ENCODE measurements at places on chromosomes 3 and 15.

DNA sequence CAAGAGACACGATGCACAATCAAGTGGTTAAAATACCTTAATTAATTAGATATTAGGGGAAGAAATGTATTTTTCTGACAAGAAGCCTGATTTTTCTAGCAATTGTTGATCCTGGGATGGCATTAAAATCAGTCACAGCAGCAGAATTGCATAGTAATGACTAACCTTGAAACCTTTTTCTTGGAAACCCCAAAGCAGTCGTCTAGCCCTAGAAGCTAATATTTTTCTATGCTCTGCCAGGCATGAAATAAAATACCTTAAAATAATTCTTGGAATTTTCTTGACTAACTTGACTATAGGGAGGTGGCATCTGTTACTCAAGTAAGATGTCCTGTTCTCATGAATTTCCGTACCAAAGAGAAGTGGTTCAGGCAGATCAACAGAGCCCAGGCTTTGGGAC lies 204.1 kb downstream of the THRB start:
- DNase-seq = no peak

DNA sequence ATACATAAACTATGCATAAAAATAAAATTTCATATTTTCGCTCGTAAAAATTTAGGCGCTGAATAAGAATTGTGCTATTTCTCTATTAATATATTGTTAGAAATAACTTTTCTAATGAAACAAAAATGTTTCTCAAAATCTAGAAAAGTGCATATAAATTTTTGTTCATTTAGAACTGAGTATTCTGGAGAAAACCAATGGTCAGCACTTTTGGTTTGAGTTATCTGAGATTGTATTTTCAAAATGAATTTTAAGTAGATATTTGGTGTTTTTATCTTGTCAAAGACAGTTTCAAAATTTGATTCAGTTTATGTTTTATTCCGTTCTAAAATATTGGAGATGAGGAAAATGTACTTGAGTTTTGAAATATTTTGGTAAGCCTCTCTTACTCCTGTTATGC lies 13.9 kb downstream of the MYNN start:
- no peak for DNase-seq

DNA sequence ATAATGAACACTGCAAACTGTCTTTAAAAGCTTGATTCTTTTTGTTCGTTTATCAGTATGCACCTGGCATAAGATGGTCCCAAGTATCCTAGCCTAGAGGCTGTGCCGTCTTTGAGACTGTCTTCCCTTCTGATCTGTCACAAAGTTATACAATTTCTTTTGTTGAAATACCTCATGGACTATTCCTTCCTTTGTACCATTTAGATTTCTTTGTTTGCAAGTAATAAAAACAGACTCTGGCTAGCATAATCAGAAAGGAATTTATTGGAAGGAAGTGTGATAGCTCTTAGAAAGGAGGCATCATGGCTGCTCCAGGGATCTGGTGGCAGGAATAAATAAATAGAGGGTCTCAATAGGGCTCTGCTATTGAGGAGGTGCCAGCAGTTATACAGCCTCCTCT lies 280.4 kb downstream of the SLC9A9 start:
- DNase-seq = no peak

GRCh38 chr3:72344236-72344635 lies 504.0 kb downstream of the SHQ1 start:
- DNase-seq = no peak

GRCh38 chr15:60130821-60131220 lies 126.7 kb downstream of the FOXB1 start:
- no peak for DNase-seq

DNA sequence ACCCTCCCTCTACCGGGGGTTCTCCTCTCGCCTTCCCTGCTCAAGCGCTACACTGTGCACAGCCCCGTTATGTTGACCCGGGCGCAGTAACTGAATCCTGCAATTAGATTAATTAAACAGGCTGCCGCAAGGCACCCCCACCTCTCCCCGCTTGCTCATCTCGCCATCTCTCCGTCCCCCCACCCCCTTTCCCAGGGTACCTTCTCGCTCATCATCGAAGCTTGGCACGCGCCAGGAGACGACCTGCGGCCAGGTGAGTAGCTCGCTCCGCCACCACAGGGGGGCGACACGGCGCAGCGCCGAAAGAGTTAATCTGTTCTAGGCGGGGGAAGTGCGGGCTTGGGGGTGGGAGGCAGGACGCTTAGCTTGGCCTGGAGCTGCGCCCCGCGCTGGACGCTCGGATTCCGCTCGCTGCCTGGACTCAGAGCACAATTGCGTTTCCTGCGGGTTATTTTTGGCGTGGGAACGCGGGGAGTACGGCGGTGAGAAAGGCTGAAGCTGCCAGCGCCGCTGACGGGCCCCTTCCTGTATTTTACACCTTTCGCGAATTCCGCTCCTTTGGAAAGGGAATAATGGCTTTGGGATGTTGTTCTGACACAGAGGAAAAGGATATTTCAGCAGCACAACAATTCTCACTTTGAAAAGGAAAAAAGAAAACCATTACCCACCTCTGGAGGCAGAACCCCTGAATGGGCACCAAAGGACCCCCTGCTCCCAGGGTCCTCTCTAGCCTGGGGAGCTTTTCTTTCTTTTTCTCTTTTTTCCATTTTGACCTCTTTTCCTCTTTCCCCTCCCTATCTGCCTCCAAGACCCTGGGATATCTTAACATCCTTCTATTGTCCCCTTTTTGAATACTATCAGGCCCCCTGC lies 1.5 kb downstream of the DLL4 start:
- DNase-seq = peak; percentile 86

DNA sequence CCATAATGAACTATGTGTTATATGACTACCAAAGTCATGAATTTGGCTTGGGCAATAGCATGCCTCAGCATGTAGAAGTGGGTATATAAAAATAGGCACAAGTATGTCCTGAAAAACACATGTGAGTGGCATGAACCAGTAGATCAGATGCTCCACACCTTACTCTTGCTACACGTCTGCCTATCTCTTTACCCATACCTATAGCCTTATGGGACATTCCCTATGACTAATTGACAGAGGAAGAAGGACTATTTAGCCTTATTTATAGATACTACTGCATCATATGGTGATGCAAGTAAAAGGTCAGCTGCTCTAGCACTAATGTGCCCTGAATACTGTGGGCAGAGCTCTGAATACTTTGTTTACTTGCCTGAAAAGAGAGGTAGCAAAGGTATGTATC lies 81.0 kb upstream of the ZPLD1 start:
- no peak for DNase-seq

DNA sequence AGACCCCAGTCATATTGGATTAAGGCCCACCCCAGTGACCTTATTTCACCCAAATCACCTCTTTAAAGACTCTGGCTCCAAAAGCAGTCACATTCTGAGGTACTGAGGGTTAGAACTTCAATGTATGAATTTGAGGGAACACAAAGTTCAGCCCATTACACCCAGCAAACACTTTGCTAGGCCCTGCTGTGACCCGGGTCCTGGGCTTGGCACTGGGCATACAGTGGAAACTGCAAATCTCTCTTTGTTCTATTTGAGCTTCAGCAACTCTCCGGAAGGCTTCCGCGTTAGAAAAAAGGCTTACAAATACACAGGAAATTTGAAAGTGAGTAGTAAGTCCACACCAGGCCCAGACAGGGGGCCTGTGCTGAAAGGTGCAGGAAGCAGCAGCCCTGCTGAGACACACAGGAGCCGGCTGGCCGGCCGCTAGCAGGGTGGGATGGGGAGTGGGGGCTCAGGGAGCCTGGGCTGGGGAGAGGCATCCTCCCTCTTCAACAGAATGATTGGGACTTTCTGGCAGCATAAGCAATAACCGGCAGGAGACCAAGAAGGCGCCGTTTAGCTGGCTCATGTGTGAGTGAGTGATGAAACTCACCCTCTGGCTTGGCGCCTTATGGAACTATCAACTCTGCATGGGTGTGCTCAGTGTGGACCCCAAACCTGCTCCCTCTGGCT lies 13.0 kb downstream of the LIPC start:
- DNase-seq = no peak

DNA sequence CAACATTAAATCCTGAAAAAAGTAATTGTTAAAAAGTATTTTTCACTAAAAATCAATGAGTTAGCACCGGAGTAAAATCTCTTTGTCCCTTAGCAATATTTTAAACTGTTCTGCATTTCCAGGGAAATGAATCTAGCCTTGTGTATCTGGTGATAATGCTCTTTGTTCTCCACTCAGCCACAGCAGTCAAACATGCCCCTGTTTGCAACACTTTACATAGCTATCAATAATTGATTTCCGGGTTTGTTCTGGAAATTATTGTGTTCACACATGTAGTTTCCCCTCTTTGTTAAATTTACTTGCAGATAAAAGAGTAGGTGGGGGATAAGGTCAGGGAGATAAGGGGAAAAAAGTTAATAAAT lies 3.6 kb upstream of the A4GNT start:
- DNase-seq = no peak

DNA sequence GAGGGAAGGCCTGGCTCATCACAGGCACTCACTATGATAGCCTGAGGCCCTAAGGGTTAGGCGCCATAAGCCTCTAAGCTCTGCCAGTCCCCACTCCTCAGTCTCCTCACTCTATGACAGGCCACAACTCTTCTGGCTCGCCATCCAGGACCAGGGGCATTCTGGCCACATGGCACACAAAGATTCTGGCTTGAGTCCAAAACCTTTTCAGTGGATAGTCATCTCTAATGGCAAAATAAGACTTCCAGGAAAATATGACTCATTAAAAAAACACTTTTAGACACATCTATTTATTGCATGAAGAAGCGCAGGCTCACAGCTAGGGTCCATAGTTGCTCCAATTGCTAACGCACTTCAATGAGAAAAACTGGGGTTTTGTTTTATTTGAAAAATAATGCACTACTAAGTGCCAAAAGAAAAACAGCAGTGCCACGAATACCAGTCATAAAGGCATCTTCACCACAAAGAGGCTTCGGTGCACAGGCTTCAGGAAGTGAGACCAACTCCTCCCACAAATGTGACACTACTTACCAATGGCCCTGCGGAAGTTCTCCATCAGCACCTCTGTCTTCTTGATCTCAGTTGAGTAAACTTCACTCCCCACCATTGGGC lies 11.1 kb downstream of the RUVBL1 start:
- no peak for DNase-seq

GRCh38 chr15:90592131-90592881 lies 62.6 kb downstream of the CRTC3 start:
- no peak for DNase-seq

DNA sequence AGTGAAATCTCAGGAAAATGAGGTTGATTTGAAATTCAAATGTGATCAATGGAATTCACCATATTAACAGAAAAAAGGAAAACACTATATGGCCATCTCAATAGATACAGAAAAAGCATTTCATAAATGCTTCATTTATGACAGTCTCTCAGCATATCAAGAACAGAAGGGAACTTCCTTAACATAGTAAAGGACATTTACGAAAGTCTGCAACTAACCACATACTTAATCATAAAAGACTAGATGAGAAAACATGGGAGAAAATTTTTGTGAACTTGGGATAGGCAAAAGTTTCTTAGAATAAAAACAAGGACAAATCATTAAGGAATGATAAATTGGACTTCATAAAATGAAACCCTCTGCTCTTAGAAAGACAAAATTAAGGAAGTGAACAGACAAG lies 24.7 kb upstream of the TIPARP start:
- no peak for DNase-seq

DNA sequence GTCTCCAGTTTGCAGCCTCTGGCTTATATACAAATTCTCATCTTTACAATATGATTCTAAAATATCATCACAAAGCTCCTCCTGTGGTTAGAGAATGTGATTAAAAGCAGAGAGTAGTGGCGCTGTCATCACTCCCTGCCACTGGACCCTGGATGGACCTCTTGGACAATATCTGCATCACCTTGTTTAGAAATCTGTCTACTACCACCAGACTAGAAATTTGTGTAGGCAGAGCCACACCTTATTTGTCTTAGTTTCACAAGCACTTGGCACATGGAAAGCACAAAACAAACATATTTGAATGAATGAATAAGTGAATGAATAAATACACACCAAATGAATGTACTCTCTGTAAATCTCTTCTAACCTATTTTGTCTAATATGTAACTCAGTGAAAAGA lies 68.1 kb downstream of the IMPG2 start:
- no peak for DNase-seq

- DNase-seq = no peak
Measured at GRCh38 chr3:24945563-24945962, 450.9 kb upstream of the THRB start.

- no peak for DNase-seq
Measured at GRCh38 chr15:54772663-54773062, 424.1 kb downstream of the RSL24D1 start.

DNA sequence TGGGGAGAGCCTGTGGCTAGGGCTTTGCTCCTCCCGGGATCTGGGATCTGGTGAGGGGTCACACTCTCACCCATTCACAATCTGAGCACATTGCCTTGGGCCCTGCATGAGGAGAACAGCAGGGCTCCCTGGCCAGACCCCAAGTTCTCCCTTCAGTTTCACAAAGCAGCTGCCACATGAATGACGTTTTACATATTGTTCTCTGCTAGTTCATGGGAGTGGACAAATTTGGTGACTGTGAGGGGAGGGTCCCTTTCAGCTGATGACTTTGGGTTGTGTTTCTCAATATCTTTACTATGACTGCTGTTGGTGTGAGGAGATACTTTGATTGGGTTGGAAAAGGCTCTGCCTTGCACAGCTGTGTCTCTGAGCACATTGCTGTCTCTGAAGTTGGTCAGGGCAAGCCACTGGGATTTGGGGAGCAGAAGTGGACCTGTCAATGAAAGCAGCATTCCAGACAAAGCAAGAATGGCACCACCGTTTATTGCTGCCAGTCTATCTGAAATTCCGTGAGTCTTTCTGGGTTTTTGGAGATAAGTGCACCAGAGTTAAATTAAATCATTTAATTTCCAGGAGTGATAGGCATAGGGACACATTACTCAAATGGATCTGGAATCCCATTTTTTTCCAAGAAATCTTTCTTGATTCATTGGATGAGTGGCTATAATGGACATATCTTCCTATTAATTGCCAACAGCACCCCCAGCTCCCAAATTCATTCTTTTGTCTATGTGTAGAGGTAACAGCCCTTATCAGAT lies 10.3 kb downstream of the TIMP4 start:
- peak; percentile 67 for DNase-seq

GRCh38 chr15:62377736-62378480 lies 212.8 kb upstream of the C2CD4B start:
- no peak for DNase-seq

- no peak for DNase-seq
Measured at GRCh38 chr15:40911141-40911540, 16.9 kb downstream of the VPS18 start.

DNA sequence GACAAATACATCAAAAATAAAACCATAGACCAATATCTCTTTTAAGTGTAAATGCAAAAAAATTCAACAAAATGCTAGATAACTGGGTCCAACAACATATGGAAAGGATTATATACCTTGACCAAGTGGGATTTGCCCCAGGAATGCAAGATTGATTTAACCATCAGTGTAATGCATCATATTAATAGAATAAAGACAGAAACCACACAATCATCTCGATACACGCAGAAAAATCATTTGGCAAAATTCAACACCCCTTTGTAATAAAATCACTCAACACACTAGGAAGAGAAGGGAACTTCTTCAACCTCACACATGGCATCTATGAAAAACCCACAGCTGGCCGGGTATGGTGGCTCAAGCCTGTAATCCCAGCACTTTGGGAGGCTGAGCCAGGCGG lies 19.5 kb downstream of the GREM1 start:
- DNase-seq = no peak

All from heart left ventricle (tissue), 16 donors.